NCI-H345 (cell line): ENCODE measurements at places on chromosomes 16 and 17.

DNA sequence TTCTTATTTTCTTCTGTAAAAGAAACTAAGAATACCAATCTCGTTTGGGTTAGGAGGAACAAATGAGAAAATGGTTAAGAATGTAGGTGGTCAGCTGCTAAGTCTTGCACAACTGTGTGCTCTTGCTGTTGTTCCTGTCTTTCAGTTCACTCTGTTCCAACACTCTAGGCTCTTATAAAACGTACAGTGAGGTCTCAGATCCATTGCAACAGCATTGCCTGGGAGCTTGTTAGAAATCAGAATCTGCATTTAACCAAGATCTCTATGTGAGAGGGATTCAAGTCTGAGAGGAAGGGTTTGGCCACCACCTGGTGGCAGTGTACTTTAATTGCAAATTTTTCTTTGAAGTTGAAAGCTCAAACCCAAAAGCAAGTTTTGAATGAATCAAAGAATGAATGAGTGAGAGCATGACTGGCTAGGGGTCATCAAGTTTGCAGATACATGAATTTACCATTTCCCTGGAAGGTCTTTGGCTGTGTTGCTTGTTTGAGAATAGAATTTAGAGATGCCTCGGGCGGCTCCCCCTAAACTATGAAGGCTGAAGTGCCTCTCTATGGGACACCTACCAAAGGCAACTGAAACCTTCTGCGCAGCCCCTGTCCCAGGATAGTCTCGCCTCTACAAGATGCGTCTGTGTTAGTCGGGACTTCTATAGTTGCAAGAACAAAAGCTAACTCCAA lies 2.5 kb downstream of the ALOX15B start:
- no peak for DNase-seq

DNA sequence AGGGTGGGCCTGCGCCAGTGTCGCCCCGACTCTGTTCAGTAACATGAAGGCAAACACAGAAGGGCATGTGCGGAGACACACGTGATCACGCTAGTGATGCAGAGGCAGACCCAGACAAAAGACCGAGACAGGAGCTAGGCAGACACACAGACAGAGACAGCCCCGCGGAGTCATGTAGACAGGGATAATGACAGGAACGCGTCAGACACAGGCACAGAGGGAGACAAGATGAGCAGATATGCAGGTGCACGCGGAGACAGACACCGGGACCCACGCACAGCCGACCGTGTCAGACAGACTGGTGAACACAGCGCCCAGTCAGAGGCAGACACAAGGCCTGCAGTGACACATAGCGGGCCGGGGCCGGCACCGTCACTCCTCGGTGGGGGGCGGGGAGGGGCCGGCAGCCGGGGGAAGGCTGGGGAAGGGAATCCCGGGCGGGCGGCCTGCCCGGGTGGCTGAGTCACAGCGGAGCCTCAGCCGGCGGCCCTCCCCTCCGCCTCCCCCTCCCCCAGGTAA lies 7.4 kb downstream of the KDM6B start:
- peak; percentile 62 for DNase-seq

DNA sequence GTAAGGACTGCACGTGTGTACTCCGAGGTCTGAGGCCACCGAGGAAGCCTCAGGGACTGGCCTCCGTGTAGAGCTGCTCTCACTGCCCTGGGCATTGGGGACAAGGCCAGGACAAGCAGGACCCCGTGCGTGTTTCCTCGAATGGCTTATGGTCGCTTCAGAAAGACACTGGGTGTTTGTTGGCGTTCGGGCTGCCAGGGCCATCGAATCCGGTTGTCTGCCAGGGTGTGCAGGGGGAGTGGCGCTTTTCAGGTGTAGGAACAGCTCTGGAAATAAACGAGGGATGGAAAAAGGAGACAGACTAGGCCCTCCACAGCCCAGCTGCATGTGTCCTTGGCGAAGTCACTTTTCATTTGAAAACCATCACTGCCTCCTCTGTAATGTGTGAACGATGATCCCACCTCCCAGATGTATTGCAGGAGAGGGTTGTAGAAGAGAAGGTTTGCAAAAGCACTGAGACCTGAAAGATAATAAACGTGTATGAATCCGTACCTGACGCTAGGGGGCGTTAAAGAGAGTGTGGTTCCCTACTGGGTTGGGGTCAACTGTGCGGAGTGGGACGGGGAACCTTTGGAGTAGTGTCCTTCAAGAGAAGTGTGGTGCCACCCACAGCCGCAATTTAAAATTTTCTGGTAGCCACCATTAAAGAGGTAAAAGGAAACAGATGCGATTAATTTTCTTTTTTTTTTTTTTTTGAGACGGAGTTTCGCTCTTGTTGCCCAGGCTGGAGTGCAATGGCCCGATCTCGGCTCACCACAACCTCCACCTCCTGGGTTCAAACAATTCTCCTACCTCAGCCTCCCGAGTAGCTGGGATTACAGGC lies 2.1 kb upstream of the ZSCAN10 start:
- DNase-seq: no peak

GRCh38 chr16:22912654-22913053 lies 98.7 kb downstream of the HS3ST2 start:
- DNase-seq: no peak

- no peak for DNase-seq
Measured at GRCh38 chr17:15963670-15964110, 18.8 kb downstream of the ADORA2B start.

DNA sequence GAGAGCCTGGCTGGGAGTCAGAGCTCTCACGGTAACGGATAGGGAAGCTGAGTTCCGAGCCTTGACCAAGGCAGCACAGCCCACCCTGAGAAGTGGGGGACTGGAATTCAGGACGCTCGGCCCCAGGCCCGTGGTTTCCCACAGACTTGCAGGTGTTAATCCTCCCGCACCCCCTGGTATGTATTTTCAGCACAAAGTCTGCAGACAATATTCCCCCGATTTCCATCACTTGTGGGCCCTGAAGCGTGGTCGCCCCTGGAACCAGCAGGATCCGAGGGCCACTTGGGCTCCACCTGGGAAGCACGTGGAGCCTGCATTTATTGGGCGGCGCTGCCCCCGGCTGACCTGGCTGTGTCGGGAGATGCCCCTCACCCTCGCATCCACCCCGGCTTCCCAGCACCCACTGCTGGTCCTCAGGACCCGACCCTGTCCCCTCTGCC lies 60.2 kb downstream of the WSB1 start:
- DNase-seq: no peak

GRCh38 chr17:80116921-80117380 lies 15.6 kb downstream of the GAA start:
- no peak for DNase-seq

DNA sequence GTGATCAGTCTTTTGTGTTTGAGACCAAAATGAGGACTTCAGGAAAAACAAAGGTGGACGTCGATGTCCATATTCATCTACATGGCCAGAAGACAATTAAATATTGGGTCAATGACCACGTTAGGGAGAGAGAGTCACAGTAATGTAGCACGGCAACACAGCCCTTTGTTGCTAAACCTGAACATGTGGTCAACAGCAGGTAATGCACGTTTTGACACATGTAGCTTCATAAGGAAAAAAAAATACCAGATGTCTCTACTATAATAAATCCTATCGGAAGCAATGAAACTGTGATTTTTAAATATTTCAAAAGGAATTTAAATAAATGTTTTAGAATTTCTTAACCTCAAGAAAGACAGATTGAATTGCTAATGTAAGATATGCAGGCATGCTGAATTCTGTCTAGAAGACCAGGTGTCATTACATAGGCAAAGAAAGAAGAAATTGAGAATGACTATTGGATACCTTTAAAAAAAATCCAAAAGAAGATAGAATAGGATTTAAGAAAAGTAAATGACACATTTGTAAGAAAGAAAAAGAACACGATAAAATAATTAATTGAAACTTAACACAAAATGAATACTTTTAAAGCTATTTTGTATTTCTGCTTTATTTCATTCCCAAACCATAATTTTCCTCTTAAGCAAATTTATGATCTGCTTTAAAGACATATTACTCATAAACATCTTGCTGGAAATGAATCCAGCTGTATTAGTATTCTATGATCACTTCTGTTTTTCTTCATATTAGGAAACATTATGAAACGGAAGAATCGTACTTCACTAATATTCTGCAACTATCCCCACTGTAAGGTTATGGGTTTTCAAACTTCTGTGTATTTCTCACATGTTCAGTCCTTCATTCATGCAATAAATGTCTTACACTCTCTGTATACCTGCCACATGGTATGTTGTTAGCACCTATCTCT lies 30.1 kb downstream of the ABCA8 start:
- DNase-seq: no peak

GRCh38 chr16:80480664-80481063 lies 60.1 kb upstream of the DYNLRB2 start:
- DNase-seq: no peak

GRCh38 chr16:49019831-49020230 lies 261.8 kb downstream of the CBLN1 start:
- peak; percentile 0 for DNase-seq

DNA sequence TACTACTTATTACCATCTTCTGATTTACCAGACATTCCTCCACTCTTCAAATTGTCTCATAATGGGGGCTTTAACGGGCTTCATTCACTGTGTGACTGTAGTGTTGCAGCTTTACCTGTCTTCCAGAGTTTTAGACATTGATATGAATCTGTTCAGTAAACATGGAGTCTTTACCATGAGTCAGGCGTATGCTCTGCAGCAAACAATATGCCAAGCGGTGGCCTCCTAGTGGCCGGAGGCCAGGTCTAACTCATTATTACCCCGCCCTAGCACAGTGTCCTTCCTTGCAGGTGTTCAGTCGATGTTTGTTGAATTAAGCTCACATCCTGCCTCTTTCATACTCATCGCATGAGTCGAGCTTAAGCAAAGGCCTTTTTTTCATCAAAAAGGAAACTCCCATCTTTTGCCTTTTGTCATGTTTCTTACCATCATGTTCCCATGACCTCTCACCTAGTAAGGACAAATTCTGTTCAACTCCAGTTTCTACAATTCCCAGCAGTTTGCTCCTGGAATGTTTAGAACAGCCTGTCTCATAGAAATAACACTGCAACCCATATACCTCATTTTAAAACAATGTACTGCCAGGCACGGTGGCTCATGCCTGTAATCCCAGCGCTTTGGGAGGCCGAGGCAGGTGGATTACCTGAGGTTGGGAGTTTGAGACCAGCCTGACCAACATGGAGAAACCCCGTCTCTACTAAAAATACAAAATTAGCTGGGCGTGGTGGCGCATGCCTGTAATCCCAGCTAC lies 39.4 kb downstream of the TUBD1 start:
- peak; percentile 12 for DNase-seq

DNA sequence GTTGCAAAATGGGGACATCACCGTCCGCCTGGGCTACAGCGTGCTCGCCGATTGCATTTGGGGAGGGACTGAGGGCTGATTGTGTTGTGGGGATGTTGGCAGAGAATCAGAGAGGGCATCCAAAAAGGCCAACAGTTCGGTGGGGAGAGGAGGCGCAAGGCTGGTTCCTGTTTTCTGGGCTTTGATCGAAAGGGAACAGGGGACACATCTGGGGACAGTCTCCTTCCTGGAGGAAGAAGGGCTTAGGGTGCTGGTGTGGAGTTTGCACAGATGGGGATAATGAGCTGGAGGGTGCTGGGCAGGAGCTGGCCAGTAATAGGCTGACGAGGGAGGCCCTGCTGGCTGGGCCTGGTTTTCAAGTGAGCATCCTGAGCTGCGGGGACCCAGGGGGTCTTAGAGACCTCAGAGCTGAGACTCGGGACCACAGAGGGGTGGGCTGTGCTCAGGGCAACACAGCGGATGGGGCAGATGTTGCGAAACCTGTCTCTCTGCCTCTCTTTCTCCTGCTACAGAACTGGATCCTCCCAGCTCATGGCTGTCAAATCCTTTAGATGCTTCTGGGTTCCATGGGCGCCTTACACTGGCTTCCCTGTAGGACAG lies 288.7 kb downstream of the SEC14L1 start:
- DNase-seq: no peak

- DNase-seq: no peak
Measured at GRCh38 chr17:71521724-71522123, 599.1 kb upstream of the SOX9 start.

- DNase-seq: no peak
Measured at GRCh38 chr17:33688771-33689170, 395.7 kb upstream of the ASIC2 start.

- no peak for DNase-seq
Measured at GRCh38 chr16:20904507-20905081, 4.0 kb downstream of the LYRM1 start.

GRCh38 chr17:17030515-17031211 lies 11.6 kb upstream of the MPRIP start:
- DNase-seq: no peak

- DNase-seq: no peak
Measured at GRCh38 chr17:40374821-40375498, 10.4 kb upstream of the GJD3 start.

DNA sequence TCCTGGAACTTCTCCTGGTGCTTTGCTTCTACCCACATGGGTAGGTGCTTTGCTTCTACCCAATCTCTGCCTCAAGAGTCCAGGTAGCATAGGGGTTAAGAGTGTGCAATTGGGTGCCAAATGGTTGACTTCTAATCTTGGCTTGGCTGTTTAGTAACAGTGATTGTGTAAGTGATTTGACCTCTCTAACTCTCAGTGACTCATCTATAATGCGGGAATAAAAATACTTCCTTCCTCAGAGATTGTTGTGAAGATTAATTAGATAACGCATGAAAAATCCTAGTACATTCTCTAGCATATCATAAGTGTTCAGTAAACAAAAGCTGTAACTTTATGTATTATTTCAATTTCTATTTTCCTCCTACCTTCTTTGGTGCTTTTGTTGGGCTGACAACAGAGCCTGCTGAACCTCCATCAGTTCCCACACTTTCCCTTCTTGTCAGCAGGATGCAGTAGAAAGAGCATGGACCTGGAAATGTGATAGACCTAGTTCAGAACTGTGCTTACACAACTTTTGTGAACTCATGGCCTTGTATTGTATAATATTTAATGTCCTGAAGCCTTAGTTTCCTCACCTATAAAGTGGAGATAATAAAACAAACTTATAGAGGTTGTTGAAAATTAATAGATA lies 72.9 kb upstream of the SMIM36 start:
- DNase-seq: no peak

DNA sequence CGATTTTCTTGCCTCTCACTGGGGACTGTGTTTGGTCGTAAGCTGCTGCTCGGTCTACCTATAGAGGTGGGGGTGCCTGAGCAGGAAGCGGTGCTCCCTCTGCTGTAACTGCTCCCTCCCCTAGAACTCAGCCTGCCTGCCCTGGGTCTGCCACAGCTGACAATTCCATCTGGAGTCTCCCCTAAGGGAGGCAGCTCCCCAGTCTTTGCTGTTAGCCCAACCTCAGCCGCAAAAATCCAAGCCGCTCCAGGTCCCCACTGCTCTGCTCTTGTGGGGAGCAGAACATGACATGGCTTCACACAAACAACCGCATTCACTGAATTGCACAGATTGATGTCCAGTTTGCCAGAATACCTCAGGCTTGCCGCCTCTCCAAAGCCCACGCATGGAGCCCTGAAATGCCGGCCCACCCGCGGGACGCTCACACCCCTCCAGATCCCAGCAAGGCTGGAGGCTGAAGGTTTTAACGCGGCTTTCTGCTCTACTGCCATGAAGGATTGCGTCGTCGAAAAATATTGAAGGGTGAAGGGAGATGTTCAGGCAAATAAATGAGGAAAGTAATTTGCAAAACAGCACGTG lies 221.5 kb upstream of the FOXF1 start:
- DNase-seq: no peak

DNA sequence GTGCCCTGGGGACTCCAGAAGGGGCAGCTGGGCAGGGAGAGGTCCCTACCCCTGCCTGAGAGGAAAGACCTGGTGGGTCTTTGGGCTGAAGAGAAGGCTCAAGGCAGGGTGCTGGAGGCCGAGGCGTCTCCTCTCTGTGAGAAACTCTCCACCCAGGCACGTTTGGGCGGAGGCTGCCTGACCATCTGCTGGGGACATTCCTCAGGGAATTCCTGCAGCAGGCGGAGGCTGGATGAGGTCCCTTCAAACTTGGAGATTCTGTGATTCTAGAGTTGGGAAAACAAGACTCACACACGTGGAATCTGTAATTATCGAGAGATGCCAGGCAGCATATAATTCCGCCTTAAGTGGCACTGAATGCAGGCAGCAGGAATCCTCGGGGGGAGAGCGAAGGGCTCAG lies 21.1 kb upstream of the PHF12 start:
- no peak for DNase-seq
